ENCODE measurements at places on chromosomes 3 and 15. TPM values are rescaled to one million over a fixed set of nuclear protein-coding genes. Genes with fewer than 3 reads are reported as not detected.
A peak's percentile ranks its signal among the peaks of the same experiment; 100 is the strongest.

The LMAN1L gene
- 110 TPM for total RNA-seq

DNA sequence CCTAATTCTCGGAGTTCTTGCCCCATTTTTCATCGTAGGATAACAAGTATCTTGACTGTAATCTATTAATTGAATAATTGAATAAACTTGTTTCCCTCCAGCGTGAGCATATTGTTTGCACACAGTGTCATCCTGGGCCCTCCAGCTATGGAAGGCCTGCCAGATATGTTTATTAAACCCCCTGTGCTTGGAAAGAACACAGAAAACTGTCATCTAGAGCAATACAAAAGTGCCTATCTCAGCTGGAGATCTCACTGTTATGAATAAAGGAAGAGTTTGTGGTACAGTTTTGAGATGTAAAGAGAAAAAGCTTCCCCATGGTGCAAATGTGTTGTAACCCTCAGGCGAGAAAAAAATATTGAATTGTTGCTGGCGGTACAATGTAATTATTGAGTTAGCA lies 405.9 kb downstream of the SOX2 start:
- no peak for DNase-seq

- no peak for DNase-seq
Measured at GRCh38 chr3:124296406-124296805, 304.5 kb upstream of the ROPN1 start.

GRCh38 chr3:52213901-52214300 lies 11.5 kb downstream of the TLR9 start:
- DNase-seq, result no peak

The TMCO5A gene
- not detected for total RNA-seq

DNA sequence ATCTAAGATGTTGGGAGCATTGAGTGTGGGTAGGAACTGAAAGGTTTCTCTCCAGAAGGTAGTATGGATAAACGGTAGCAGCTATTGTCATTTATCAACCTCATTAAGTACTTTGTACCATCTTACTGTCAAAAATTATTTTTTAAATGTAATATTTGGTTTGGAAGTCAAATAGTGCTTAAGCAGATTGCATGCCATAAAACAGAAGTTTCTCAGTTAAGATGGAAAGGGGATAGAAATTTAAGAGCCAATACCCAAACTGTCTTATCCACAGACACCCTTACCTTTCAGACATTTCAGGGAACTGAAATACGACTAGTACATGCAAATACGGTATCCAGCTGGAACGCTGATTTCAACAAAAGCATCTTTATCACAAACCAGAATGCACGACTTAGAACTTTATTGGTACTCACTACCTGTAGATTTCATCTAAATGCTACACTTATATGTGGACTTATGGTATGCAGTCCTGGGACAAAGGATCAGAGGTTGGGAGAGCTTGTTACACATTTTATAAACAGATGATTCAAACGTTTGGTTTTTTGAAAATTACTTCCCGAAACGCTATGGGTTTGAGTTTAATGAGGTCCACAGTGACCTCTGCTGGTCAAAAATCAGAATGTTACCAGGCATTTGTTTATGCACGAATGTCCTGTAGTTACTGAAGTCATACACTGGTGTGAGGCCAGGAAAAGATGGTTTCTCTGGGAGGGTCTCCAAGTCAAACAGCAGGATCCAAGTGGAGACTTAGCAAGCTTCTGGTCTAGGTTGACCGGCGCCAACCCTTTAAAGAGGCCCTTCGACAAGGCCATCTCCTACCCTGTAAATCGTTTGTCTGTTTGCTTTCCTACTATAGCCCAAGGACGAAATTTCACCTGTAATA lies 45.7 kb upstream of the DUT start:
- peak; percentile 58 for DNase-seq

The IQCH gene
- 1.1 TPM for total RNA-seq

The PRRT3 gene
- 1.4 TPM for total RNA-seq

- peak; percentile 28 for DNase-seq
Measured at GRCh38 chr3:45507820-45508317, 86.7 kb upstream of the LIMD1 start.

The BNC1 gene
- total RNA-seq, result 3.0 TPM

GRCh38 chr3:120275618-120276017 lies 9.4 kb downstream of the GPR156 start:
- no peak for DNase-seq

The TP63 gene
- 0.35 TPM for total RNA-seq

- DNase-seq, result no peak
Measured at GRCh38 chr3:53913401-53913800, 21.7 kb upstream of the SELENOK start.

- peak; percentile 44 for DNase-seq
Measured at GRCh38 chr15:82045179-82045891, 483 bp downstream of the MEX3B start.

GRCh38 chr3:28547677-28548076 lies 199.1 kb upstream of the AZI2 start:
- DNase-seq, result no peak

DNA sequence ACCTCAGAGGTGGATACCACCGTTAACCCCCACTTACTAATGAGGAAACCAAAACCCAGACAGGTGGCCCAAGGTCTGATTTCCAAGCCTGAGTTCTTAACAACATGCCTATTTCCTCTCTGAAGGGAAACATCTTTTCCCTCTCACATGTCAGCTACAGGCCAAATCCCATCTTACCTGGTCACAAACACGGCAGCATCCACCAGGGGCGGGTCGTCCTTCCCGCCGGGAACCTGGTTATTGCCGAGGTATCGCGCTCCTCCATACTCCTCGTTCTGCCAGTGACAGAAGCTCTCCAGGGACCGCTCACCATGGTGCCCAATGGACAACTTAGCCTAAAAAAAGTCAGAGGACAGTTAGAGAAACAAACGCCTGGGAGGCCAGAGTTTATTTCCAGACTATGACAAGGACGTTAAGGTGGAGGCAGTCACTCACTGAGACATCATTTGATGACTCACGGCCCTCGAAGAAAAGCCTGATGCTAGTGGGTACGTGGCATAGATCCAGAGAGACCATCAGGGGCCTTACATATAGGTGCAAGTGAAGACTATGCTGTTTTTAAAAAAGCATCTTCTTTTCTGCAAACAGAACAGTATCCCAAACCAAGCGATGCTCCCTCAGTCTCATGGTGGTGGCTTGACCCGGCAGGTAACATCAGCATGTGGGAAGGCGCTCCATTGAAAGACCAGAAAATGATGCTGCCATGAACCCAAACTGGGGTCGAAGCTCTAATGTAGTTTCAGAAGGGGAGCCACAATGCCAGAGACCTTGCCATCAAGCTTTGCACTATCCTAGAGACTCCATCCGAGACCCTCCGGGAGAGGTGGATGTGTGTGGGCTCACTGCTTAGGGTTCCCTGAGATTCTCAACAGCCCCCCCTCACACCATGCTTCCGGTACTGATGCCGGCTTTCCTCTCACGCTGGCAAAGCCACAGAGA lies 80.2 kb downstream of the ADAMTS17 start:
- no peak for DNase-seq

GRCh38 chr15:97501291-97501690 lies 459.2 kb upstream of the ARRDC4 start:
- DNase-seq, result no peak
